Stromal cell of bone marrow (primary cell): ENCODE measurements at places on chromosomes 12 and 14.

DNA sequence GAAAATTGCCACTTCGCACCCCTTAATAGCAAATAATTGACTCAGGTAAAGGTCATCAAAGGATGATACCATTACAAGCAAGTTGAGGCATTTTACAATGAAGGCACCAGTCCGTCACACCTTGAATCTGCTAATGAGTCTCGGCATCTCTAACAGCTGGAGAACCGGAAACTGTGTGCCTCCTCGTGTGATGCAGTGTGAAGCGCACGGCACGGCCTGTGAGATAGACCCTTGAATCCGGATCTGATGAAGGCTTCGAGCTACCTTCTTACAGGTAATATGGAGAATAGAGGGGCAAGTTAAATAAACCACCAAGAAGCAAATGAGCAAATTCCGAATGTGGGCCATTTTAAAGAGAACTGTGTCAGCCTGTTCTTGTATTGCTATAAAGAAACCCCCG, 19.8 kb upstream of the TUBA1A start:
- DNase-seq, result no peak

- DNase-seq, result peak; percentile 10
These were observed 16.9 kb upstream of the AICDA start for GRCh38 chr12:8629486-8630033.

DNA sequence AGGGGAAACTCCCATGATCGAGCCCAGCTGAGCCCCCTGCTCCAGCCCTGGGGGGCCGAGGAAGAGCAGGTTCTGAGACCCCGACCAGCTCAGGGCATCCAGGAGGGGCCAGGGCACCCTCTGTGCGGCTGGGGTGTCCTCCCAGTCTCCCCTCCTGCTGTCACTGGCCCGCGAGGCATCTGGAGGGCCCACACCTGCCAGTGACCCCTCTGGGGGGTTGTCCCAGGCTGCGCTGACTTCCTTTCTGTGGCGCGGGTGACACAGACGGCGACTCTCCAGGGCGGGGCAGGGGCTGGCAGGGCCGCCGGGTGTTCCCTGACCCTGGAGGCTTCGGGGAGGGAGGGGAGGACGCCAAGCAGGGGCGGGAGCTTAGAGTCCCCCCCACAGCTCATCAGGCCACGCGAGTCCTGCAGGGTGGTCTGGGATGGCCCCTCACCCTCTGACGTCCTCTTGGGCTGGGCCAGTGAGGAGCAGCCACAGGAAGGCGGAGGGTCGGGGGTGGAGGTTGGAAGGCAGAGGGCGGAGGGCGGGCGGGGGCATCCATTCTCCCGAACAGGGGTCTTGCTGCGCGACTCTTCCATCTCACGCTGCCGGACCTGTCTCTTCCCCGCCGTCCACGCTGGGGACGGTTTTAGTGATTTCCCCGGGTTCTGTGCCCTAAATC, 38.6 kb upstream of the FBRSL1 start:
- DNase-seq, result no peak

DNA sequence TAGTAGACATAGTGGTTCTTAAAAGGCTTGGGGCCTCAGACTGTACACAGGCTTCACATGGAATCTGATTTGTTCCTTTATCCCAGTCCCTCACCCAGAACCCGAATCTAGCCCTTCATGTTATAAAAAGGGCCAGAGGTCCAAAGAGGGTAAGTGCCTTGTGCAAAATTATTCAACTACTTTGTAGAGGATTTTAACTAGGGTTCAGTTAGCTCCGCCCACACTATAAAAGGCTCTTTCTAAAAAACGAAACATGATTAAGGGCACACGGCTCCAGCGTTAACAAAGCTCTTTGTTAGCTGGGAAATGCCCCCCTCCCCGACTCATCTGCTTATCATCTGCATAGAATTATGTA, 3.2 kb upstream of the SOCS2 start:
- DNase-seq, result no peak

- no peak for DNase-seq
These were observed 17.4 kb upstream of the RNASE12 start for GRCh38 chr14:20608383-20609110.

DNA sequence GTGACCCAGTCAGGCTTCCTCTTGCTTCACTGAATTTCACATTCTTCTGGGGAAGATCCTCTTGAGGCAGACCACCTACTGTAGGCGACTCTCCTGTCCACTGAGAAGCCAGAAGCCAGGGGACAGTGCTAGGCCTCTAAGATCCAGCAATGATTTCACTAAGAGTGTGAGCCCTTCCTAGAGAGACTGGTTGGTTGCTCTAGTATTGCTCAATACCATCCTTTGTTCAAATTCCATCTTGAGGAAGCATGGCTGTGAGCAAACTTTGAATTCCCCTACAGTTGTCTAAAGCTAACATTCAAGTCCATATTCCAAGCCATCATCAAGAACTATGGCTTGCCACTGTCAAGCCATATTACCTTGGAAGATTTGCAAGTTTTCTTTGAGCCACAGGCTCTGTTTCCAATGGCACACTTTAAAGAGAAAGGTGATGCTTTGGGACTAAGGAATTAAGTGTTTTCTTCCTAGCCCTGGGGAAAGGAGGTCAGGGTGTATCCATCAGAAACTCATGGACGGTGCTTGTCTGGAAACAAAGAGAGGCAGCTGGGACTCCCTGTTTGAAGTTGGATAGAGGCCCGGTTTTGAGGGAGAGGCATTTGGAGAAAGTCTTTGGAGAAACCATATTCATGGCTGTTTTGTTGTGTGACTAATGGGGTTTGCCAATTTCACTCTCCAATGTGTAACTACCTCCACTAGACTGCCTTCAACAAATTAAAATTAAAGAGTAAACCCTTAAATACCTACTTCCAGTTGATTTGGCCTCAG, 1217.9 kb downstream of the VRK1 start:
- DNase-seq, result no peak

- no peak for DNase-seq
These were observed 43.0 kb downstream of the MAP1LC3B2 start for GRCh38 chr12:116601933-116602810.

DNA sequence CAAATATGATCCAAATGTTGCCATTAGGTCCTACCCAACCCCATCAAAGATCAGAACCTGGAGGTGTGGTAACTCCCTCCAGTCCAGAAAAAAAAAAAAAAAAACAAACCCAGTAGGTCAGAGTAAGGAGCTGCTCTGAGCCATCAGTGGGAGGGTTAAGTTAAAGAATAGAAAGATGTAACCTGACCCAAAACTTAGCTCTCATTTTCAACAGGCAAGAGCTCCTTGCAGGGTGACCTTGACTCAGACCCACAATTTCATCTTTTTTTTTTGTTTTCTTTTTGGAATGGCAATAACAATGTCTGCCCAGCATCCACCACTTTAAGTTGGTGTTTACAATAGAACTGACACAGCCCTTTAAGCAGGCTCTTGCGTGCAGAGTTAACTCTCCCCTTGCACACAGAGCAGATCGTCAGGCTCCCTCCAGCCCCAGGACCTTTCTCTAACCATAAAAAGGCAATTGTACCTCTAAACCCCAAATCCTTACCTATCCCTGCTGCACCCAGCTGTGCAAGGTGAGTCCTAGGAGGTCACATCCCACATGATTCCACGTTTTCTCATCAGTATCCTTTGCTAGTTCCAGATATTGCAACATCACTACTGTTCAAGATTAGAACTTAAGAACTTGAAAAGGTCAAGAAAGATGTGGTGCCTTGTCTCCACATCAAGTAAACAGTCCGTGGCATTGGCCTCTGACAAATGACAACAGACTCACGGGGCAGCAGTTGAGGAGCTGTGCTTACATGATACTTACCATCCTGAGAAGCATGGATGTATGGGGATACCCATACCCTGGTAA, 178.6 kb upstream of the EEA1 start:
- DNase-seq, result no peak

DNA sequence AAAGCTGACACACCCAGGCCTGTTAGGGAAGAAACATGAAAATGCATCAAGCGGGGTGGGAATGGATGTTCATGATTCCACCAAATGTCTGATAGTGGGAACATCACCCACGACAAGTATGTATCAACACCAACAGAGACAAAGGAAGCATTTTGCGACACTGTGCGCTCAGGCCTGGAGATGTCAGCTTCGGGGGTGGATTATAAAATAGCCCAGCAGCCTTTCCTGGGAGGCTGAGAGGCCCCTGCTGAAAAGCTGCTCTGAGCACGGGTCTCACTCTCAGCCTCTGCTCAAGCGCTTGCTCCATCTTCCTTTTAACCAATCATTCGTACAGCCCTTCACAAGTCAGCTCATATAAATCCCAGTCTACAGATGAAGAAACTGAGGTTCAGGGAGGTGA, 213.5 kb downstream of the BCL11B start:
- DNase-seq, result no peak

DNA sequence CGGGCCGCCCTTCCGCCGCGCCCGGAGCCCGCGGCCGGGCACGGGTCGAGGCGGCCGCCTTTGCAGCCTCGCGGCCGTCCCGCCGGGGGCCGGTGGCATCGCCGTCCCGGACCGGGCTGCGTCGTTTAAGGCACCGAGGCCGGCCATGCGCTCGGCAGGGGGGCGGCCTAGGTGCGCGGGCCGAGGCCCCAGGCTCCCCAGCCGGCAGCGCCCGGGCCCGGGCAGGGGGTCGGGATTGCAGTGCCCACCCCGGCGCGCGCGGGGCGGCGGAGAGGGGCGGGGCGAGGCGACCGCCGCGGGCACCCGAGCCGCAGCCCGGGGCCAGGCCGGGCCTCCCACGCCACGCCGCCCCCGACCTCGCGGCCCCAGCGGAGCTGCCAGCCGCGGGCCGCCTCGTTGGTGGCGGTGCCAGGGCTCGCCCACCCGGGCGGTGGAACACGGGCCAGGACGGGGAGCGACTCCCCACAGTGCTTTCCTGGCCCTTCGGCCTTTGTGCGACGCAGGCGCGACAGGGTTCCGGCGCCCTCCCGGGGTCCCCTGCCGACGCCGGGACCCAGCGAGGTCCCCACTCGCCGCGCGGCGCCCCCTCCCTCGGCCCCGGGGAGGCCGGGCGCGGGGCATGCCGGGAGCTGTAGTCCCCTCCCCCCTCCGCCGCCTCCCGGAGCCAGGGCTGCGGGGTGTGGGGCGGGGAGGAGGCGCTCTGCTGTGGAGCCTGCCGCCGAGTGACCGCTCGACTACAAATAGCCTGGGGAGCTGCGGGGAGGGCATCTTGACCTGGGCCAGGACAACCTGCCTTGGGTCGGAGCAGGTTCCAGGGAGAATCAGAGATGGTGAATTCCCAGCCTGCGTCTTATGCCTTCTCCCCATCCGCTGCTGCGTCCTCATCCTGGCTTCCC, 769 bp downstream of the FKBP4 start:
- peak; percentile 50 for DNase-seq

GRCh38 chr12:79255288-79255687, 390.7 kb downstream of the SYT1 start:
- DNase-seq, result no peak

DNA sequence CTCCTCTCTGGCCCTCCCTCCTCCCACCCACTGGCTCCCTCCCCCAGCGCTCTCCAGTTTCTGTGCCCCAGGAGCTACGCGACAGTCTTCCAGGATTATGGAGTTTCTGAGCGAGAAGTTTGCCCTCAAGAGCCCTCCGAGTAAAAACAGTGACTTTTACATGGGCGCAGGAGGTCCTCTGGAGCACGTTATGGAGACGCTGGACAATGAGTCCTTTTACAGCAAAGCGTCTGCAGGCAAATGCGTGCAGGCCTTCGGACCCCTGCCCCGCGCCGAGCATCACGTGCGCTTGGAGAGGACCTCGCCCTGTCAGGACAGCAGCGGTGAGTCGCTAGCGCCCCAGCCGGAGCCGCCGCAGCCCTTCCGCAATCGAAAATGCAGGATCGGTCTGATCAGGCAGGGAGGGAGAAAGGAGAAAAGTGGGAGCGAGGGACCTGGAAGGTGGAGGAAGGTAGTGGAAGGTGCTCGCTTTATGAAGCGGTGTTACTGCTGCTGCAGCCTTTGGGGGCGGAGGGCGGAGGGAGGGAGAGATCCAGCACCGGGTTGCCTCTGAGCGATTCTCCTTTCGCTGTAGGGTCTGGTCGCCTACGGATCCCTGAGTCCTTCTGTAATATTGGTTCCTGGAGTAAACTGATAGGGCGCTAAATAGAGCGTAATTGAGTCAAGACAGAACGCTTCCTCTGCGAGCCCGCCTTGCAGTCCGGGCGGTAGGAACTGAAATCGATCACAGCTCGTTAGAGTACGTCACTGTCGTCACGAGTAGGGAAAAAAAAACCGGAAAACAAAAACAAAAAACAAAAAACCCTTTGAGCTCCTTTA, at the start of gene ALX1:
TSS of gene ALX1 (plus strand) at position 56 of the 819 bp plus-strand sequence. CDS start at position 98, 42 bp downstream.
- DNase-seq, result peak; percentile 31

GRCh38 chr14:73795974-73796373, 55.7 kb upstream of the PTGR2 start:
- no peak for DNase-seq

GRCh38 chr12:76715332-76715731, 48.6 kb upstream of the ZDHHC17 start:
- no peak for DNase-seq

GRCh38 chr14:51663783-51664326, 12.1 kb downstream of the FRMD6 start:
- DNase-seq, result no peak

GRCh38 chr12:109759595-109759994, 46.0 kb downstream of the FAM222A start:
- no peak for DNase-seq

- DNase-seq, result no peak
These were observed 164.5 kb upstream of the DYRK2 start for GRCh38 chr12:67483871-67484554.

DNA sequence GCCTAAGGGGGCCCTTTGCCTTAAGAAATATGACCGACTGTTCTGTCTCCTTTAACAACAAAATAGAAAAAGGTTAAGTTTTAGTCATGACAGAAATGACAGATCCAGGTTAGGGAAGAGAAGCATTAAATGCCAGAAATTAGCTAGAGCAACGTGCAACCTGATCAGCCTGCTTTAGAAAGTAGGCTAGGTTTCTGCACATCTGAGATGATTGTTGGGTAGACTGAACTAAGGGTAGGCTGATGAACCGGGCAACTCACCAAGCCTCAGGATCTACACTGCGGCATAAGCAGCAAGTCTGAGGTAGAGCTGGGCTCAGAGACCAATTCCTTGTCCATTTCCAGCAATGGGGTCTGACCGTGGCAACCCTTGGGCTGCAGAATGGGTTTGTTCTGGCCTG, 29.4 kb downstream of the NPC2 start:
- DNase-seq, result no peak

DNA sequence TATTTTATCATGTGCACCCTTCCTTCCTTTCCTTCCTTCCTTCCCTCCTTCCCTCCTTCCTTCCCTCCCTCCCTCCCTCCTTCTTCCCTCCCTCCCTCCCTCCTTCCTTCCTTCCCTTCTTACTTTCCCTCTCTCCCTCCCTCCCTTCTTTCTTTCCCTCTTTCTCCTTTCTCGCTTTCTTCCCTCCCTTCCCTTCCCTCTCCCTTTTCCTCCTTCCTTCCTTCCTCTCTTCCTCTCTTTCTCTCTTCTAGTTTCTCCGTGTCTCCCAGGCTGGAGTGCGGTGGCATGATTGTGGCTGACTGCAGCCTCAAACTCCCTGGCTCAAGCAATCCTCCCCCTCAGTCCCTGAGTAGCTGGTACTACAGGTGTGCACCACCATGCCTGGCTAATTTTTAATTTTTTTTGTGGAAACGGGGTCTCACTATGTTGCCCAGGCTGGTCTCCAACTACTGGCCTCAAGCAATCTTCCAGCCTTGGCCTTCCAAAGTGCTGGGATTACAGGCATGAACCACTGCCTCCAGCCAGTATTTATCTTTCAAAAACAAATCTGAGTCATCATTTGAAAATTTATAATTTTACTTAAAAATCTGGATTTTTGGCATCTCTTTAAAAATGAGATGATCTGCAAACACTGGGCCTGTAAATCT, 7.8 kb downstream of the C1RL start:
- no peak for DNase-seq
